ENCODE measurements at places on chromosomes 2 and 18.

DNA sequence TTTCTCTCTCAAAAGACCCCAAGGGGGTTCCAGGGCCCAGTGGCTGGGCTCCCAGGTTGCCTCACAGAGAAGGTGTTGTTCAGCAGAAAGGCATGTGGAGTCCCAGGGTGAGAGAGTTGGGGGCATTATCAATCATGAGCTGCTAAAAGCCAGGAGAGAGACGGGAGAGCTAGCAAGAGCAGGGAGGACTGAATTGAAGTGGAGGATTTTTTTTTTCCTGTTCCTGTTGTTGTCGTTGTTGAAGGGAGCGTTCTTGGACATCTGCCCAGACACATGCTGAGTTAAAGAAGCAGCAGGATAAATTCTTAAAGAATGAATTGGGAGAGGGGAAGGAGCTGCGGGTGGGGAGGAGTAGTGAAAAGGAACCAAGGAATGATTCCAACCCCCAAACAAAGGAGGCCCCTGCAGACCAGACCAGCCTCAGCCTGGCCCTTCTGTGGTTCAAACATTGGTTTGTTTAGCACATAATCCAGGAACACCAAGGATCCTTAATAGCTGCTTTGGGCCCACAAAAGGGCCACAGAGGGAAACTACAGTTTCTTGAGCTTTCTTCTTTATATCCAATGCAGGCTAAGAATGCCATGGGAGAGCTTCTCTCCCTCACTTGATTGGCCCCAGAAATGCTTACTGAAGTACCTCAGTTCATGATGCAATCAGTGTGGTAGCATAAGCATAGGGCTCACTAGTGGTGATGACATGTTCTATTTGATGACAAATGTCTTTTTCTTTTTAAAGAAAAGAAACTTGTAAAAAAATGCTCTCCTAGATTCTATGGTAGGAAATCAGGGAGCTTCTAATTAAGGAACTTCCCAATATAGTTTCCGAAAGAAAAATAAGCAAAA, 146.0 kb downstream of the SETBP1 start:
- DNase-seq = no peak

DNA sequence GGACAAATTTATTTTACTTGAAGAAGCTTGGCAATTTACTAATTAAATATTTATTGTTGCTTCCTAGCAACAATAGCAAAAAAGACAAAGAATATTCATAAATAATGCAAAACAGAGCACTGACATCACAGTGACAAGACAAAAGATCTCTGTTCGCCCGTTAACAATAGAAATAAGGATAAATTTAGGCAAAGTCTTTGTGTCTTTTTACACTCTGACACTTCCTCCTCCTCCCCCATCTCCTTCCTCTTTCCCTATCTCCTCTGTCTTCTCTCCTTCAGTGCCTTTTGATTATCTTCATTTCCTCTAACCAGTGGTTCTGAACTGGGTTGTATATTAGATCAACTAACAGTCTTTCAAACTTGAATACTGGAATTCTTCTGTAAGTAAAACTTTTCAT, 808.4 kb downstream of the ERBB4 start:
- DNase-seq = no peak

- DNase-seq = no peak
Observed at GRCh38 chr2:103159018-103159417, 397.2 kb downstream of the TMEM182 start.

DNA sequence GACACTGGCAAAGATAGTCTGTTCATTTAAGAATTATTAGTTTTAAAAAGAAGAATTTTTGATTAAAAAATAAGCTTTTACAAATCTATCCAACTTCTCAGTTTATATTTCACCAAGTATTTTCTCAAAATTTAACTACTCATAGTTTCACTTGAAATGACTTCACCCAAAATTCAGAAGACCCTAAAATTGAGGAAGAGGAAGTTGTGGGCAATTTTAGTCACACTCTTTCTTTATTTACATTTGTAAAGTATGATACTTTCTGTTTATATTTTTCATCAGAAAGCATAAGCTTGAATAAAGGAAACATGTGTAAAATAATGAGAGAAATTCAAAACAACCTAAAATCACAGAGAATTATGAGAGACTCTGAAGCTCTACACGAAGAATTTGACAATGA, 278.8 kb upstream of the MEIS1 start:
- DNase-seq = no peak

All from activated gamma-delta T cell treated with Interleukin-2 at 50 U/mL for 16 hours (primary cell).